ENCODE measurements at places on chromosomes 11 and 22.

GRCh38 chr22:26687439-26687838 is 30.1 kb downstream of the MIAT start:
- DNase-seq = no peak

DNA sequence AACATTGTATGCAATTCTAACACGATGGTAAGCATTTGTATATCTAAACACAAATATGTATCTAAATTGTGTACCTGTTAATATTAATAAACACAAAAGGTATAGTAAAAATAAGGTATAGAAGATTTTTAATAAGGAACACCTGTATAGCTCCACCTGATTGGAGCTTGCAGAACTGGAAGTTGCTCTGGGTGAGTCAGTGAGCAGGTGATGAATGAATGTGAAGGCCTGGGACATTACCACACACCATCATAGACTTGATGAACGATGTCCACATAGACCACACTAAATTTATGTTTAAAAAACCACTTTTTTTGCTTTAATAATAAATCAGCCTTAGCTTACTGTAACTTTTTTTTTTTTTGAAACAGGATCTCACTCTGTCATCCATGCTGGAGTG is 97.6 kb upstream of the CLMP start:
- DNase-seq = no peak

- DNase-seq = no peak
These were observed 41.4 kb downstream of the PPFIBP2 start for GRCh38 chr11:7555052-7555699.

DNA sequence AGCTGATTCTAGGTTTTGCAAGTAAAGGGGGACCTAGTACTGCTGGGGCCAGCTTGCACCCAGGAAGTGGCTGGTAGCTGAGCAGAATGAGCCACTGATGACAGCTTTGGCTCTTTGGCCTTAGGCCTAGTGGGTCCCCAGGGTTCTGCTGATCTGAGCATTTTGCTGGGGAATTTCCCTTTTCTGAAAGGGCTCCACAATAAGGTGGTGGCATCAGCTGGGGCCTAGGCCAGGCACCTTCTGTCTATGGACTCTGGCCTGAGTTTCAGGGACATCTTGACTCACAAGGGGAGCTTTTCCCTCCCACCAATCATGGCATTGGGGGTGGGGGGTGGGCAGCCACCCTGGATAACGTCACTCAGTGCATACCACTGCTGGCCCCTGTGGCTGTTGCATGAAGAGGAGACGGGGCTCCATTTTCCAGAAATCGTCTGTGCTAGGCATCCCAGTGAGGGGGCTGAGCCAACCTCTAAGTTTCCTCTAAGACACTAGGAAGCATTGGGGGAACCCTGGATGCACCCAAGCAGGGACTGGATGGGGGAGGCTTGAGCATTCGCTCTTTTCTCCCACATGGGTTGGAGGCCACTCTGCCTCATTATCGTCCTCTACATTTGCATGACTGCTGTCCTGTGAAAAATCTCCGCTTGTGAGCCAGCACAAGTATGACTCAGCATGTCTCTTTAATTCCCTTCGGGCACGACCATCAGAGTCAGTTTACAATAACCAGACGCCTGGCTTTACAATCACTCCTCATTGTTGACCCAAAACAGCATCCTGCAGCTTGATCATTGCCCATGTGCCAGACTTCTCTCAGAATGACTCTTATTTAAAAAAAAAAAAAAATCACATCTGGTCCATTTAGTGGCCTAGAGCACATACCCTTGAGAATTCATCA is 145.0 kb upstream of the THY1 start:
- peak; percentile 12 for DNase-seq

GRCh38 chr22:34111210-34111824 is 191.0 kb upstream of the LARGE1 start:
- DNase-seq = peak; percentile 24
